Activated T-cell treated with anti-CD3 and anti-CD28 coated beads for 4 hours (primary cell): ENCODE measurements at places on chromosomes 7 and 10.

- DNase-seq = no peak
Measured at GRCh38 chr7:102270178-102270887, 16.3 kb upstream of the SH2B2 start.

DNA sequence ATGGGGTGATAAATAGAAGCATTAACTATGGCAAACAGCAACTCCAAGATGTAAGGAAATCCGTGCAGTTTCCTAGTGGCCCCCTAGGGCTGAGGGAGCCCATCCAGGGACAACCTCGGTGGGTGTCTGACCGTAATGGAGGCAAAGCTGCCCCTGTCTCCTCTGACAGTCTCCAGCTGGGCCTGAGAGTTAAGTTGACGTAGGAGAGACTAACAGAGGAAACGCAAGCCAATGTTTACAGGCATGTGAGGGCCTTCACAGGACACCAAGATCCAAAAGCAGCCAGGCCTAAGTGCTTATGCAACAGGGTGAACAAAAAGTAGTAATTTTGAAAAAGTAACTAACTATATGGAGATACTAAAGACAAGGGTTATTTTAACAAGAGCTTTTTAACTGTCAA is 330.0 kb upstream of the C7orf33 start:
- DNase-seq = no peak

- DNase-seq = peak; percentile 16
Measured at GRCh38 chr7:142880876-142881505, 4.6 kb downstream of the TRPV6 start.

DNA sequence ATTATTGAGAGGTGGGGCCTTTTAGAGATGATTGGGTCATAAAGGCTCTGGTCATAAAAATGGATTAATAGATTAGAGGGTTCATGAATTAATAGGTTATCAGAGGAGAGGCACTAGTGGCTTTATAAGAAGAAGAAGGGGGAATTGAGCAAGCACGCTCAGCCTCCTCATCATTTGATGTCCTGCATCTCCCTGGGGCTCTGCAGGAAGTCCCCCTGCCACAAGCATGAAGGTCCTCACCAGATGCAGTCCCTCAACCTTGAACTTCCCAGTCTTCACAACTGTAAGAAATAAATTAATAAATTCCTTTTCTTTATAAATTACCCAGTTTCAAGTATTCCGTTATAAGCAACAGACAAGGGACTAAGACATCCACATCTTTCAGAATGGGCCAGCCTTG is 17.1 kb upstream of the C10orf67 start:
- no peak for DNase-seq

GRCh38 chr10:59833810-59834209 is 72.5 kb downstream of the CCDC6 start:
- DNase-seq = no peak

GRCh38 chr7:18497800-18498199 is 2.3 kb downstream of the HDAC9 start:
- no peak for DNase-seq

DNA sequence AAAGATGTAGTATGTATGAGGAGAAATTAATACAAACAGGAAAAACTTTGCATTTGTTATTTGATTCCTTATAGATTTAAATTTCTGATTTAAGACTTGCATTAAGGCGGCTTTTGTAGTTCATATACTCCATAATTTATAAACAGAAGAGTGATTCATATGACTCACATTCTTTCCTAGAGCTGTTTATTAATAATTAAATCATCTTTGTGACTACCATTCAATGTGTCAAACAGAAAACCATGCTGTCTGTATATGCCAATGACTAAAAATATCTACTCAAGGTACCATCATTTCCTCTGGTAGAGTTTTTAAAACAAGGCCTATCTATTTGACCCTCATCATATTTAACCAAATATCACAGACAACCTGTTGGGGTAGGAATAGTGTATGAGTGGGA is 501.7 kb downstream of the PARD3 start:
- no peak for DNase-seq

- no peak for DNase-seq
Measured at GRCh38 chr10:89175816-89176215, 31.3 kb downstream of the CH25H start.

GRCh38 chr10:129993621-129994020 is 29.5 kb upstream of the EBF3 start:
- no peak for DNase-seq

DNA sequence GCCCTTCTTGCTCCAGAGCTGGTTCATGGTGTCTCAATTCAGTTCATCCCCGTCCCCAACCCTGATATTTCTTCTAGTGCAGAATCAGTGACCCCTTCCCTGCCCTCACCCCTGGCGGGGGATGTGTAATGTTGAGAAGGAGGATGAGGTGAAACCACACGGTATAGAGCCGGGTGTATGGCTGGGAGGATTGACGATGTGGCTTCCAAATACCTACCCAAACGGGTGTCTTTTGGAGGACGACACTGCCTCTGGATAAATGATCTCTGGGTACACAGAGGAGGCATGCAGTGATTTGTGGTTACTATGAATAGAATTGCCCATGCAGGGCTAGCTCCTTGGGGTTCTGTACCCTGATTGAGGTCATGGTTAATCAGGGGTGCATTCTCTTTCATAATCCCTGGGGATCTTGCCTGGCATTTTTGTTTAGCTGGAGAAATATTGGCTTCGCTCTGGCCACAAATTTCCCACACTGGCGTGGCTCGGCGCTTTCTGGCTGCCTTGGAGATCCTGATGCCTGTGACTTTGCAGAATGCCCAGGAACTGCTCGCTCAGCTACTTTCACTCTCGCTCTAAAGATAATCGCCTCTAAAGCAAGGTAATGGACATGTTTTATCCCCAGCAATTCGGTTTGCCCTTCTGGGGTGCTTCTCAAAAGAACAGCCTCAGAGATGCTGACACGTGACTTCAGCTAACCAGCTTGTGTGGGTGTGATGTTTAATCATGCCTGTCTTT is 89.2 kb downstream of the RBM20 start:
- DNase-seq = no peak

- no peak for DNase-seq
Measured at GRCh38 chr7:105826143-105826542, 50.3 kb downstream of the ATXN7L1 start.
